ENCODE measurements at places on chromosomes 7 and 10.

DNA sequence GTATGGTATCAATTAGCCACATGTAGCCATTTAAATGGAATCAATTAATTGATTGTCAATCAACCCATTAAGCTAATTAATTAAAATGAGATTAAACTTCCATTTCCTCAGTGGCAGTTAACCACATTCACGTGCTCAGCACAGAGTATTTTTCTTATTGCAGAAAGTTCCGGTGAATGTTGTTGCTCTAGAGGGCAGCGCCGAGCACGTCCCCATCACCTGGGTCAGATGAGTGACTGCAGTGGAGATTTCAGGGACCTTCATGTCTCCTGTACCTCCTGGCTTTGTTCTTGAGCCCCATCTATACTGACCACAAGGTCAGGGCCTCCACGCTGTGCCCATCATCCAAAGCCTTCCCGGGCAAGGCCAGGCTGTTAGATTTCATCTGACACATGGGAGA lies 168.8 kb upstream of the MKI67 start:
- no peak for DNase-seq

- no peak for DNase-seq
These were observed 131.4 kb upstream of the ZMIZ1 start for GRCh38 chr10:78937393-78937792.

GRCh38 chr7:120898715-120899499 lies 41.0 kb upstream of the TSPAN12 start:
- no peak for DNase-seq

DNA sequence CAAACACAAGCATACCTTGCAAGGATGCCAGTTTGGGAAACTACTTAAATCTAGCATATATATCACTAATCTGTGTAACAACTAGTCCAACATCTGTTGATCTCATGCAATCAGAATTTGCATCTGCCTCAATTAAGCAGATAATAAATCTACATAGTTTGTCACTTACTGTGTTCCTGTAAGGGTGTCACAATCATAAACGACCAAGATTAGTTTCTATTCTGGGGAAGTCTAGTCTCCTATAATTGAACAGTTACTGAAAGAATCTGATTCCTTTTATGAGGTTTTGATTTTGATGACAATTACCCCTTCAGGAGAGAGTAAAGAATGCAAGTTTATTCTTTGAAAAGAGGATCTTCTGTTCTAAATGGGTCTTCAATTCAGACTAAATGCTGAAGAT lies 85.5 kb upstream of the LRRN3 start:
- no peak for DNase-seq
